ENCODE measurements at places on chromosomes 2 and 18.
A peak's percentile ranks its signal among the peaks of the same experiment; 100 is the strongest.

DNA sequence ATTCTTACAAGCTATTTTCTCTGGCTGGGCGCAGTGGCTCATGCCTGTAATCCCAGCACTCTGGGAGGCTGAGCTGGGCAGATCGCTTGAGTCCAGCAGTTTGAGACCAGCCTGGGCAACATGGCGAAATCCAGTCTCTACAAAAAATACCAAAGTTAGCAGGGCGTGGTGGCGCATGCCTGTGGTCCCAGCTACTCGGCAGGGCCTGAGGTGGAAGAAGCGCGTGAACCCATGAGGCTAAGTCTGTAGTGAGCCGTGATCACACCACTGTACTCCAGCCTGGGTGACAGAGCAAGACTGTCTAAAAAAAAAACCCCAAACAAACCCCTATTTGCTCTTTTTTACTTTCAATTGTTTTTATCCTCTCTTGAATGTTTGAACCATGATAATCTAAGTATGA lies 37.0 kb downstream of the PPP4R1 start:
- DNase-seq: no peak

- no peak for DNase-seq
Observed at GRCh38 chr2:178455947-178456346, 4.8 kb downstream of the PJVK start.

DNA sequence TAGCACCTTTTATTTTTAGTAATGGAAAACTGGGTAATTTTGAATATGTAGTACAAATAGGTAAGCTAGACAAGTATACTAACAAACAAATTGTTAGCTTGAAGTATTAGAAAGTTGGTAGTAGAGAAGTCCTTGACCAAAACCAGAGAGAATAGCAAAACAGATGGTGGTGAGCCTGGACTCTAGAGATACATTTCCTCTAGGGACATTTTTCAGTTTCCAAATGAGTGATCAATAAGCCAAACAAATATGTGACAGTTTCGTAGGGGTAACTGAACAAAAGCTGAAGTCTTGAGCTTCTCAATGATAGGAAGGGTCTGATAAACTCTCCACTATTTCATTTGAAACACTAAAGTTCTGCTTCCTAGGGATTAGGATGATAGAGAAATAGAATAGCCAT lies 692.0 kb upstream of the FAM98A start:
- DNase-seq: no peak

GRCh38 chr2:224944707-224945547 lies 97.3 kb downstream of the DOCK10 start:
- peak; percentile 88 for DNase-seq

DNA sequence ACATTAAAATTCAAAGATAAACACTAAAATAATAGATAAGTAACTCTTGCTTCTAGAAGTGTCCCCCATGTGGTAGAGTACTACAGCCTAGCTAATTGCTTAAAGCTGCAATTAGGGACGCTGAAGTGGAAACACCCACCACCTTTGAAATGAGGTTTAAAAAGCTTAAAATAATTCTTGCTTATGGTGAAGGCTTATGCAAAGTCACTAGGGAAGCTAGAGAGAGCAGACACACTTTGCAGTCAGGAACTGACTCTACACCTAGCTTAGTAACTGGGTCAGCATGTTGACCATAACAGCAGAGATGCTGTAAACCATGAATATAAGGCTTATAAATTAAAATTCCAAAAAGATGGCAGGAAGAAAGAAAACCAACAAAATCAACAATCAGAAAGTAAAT lies 65.4 kb upstream of the DSG1 start:
- no peak for DNase-seq

DNA sequence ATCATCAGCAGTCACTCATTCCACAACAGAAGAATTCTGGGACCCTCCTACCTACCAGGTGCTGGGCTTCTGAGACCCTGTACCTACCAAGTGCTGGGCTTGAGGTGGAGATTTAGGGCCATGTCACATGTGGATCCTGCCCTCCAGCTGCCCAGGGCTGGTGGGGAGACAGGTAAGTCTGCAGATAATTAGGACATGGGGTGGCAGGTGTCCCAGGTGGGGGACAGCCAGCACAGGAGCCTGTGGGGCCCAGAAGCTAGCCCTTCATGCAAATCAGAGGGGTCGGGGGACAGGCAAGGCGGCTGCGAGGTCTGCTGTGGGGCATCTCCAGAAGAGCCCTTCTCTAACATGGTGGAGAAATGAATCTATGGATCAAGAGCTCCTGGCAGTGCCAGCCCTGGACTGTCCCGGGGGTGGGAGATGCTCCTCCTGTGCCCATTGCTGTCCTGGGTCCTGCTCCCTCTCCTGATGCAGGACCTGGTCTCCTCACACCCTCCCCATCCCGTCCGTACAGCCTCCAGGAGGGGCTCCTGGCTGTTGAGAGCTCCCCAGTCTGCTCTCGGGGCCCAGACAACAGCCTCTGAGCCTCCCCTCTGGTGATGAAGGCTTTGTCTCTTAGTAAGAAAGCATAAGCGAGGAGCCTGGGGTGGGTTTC lies 106.3 kb upstream of the GLI2 start:
- no peak for DNase-seq

Measured in MV-4-11 (cell line).